ENCODE measurements at places on chromosomes 1 and 21.
A peak's percentile ranks its signal among the peaks of the same experiment; 100 is the strongest.

GRCh38 chr1:98360864-98361263 lies 300.7 kb upstream of the SNX7 start:
- no peak for DNase-seq

- DNase-seq, result no peak
These were observed 17.5 kb downstream of the RD3 start for GRCh38 chr1:211474451-211474850.

DNA sequence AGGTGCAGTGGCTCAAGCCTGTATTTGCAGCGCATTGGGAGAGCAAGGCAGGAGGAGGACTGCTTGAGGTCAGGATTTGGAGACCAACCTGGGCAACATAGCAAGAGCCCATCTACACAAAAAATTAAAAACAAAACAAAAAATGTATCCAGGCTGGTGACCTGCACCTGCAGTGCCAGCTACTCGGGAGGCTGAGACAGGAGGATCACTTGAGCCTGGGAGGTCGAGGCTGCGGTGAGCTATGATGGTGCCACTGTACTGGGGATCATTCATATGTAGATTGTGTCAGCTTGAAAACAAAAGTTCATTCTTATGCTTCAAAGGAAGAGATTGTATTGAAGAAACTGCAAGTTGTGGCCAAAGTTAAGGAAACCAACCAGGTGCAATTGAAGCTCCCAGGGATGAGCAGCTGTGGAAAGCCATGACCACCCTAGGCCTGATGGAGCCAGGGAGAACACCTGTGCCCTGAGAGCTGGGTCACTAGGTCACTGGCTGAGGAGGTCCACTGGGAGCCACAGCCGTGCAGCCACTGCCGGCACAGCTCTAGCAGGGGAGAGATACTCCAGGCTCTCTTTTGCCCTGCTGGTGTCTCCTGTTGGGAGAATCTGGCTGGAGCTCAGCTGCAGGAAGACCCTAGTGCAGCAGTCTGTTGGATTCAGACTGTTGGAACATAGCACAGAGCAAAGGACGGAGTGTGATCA lies 13.3 kb upstream of the BRWD1 start:
- no peak for DNase-seq

DNA sequence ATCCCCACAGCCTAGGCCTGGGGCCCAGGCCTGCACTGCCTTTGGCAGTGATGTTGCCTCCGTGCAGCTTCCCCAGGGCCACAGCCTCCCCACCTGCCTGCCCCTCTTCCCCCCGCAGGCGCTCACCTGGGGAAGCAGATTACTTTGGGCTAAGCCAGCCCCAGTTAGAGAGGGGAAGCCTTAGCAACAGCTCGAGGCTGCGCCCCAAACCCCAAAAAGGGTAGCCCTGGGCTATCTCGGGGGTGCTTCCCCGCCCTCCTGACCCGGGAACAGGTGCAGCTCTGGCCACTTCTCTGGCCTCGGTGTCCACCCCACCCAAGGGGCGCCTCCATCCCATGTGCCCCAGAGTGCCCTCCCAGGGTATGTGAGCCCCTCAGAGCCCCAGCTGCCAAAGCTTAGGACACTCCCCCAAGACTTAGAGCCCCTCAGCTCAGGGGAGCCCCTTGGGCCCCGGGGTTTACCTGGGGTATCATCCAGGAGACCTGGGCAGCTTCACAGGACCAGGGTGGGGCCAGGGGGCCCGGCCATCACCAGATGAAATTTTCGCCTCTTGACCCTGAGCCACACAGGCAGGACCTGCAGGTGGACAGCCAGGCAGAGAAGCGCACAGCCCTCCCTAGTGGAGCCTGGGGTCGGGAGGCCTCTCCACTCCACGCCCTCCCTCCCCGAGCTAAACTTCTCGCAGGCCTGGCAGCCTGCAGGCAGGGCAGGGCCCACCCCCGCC lies 3.3 kb upstream of the TTC34 start:
- no peak for DNase-seq

DNA sequence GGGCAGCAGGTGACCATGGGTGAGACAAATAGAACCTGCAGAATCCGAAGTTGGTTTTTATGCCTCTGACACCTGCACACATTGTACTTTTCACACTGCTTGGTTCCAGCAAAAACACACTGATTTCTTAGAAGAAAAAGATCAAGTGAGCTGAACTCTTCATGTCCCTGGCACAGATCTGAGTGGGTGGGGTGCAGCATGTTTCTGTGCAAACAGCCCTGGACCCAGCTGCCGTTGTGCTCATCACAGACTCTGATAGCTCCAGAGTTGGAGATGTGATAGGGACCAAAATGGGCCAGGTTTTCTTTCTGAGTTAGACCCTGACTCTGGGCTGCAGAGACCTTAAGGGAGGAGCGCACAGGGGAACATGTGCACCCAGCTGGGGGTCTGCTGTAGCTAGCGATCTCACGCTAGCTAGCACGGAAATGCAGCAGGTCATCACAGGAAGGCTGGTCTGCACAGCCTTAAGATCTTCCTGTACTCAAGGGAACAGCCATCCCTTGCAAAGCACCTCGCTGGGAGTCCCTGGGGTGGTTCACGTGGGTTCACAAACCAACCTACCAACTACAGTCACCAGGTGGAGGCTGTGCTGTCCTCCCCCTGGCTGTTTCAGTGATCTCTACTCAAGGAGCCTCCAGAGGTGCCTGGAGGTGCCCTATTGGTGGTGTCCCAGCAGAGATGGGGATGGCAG lies 291.1 kb downstream of the PTPRU start:
- no peak for DNase-seq

GRCh38 chr1:65344171-65344814 lies 35.0 kb downstream of the DNAJC6 start:
- no peak for DNase-seq

GRCh38 chr1:39328095-39328494 lies 123.6 kb downstream of the MACF1 start:
- DNase-seq, result no peak

GRCh38 chr1:238104752-238105151 lies 214.0 kb upstream of the ZP4 start:
- DNase-seq, result no peak

DNA sequence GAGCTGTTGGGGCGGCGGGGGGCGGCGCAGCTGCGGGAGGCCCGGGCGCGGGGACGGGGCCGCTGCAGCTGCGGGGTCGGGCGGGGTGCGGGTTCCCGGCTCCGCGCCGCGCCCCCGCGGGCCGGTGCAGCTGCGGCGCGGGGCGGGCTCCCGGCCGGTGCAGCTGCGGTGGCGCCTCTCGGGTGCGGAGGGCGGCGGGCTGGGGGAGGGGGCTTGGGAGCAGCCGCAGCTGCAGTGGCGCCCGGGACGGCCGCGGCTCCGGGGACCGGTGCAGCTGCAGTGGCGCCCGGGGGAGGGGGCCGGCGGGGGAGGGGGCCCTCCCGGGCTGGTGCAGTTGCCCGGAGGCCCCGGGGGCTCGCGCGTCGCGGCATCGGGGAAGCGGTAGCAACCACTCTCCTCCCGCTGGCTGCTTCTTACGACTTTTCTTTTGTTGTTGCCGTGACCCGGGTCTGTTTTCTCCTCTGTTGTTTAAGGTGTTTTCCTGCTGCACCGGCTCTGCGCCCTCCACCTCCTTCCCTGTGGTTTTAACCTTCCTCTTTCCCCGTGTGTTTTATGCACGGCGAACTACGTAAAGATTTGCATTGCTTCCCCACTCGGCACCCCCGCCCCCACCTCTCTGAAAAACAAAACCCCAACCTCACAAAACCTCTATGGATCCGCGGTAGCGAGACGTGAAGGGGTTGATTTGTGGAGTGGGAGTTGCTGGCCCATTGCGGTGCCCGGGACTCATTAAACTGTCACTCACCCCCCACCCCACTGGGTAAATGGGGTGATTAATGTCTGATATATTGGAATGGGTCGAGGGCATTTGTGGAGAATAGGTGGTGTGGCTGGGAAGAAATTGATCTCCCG lies 1.7 kb upstream of the ZBTB18 start:
- DNase-seq, result peak; percentile 45

GRCh38 chr1:121443001-121443540 lies 258.3 kb downstream of the SRGAP2C start:
- no peak for DNase-seq

DNA sequence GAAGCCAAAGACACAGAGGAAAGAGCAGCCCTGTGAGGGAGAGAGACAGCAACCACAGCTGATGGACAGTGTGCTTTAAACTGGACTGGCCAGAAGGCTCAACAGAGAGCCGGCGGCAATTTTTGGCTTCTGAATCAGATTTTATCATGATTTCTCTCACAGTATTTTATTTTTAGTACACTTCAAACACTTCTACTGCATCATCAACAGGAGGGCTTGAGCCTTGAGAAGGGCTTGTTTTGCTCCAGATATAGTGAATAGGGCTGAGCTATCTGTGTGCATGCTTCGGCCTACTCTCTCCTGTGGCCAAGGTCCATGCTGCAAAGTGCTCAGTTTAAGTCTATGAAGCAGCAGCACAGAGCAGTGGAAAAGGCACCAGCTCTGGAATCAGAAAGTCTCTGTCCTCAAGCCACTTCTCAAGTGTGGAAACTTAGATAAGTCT lies 33.3 kb downstream of the ADCY10 start:
- no peak for DNase-seq

GRCh38 chr1:245412306-245412705 lies 257.5 kb downstream of the KIF26B start:
- no peak for DNase-seq

GRCh38 chr1:71080230-71080738 lies 551 bp downstream of the ZRANB2 start:
- no peak for DNase-seq

DNA sequence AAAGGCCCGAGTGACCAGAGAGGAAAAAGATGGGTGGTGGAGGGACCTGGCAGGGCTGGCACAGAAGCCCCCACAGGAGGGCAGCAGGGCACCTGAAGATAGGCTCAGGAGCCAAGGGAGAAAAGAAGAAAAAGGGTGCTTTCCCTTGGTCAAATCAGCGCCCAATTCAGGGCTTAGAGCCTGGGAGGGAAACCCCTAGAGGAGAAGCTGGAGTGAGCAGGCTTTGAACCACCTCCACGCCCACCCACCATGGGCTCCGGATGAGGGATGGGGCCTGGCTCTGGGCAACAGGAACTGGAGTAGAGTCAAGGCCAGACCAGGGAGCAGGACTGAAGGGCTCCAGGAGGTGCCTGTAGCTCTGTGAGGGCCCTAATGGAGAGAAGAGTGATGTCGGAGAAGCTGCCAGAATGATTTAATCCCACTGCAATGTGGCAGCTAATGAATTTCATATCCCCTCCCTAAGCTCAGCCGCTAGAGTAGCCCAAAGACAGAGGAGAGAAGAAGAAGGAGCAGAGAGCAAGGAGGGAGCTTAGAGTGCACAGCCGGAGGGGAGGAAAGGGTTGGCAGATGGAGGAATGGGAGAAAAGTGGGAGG lies 12.0 kb upstream of the PRELP start:
- no peak for DNase-seq

DNA sequence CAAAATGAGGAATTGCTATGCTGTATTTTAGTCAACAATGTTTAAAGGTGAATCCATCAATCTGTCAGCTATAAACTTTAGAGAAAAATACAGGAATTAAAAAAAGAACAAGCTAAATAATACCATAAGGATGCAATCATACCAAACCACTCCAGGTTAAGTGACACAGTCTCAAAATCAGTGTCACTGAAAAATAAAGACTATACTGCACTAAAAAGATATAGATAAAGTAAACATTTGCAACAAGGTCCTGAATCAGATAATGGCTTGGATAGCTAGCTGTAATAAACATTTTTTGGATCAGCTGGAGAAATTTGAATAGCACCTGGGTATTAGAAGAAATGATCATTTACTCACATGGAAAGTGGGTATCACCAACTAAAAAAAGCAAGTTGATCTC lies 7.8 kb downstream of the GPBP1L1 start:
- no peak for DNase-seq

DNA sequence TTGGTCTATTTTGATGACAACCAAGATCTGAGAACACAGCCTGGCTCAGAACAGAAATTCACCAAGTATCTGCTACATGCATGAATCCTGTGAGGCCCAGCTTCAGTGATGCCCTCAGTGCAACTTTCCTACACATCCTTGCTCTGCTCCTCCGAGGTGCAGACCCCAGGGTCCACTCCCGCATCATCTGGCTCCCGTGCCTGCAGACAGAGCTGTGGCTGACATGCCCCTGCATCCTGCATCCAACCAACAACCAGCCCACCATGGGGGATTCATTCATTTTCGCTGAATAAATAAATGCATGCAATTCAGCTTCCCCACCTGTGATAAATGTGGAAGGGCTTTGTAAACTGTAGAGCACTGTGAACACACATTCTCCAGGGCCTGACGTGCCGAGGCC lies 112.3 kb downstream of the GLIS1 start:
- no peak for DNase-seq

- DNase-seq, result no peak
These were observed 18.6 kb downstream of the FAM151A start for GRCh38 chr1:54604572-54605370.

DNA sequence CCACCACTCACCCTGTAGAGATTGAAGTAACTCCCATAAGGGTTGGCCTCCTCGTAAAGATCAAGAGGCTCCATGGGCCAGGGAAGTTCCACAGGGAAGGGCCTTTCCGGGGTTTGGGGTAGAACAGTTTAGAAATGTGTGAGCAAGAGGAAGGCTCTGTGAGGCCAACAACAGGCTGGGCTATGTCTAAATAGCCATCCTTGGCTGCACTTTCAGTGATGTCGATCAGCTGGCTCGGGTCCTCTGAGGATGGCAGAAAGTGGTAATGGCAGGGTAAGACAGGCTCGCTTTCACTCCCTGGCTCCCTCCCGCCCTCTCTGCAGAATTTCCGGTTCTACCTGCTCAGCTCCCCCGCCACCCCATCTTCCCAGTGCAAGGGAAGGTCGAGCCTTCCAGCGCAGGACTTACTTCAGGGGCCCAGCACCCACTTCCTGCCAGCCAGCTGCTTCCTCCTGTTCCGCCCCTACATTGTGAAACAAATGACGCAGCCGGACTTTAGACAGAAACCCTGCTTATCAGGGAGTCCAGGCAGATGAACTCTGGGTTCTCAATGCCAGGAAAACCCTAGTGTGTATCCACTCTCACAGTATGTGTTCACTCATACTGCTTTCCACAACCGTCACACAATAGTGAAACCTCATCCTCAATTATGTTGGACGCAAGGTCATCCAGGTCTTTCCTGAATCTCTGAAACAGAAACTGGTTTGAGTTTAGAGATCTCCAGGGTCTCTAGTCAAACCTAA lies 7.3 kb downstream of the F11R start:
- DNase-seq, result no peak

DNA sequence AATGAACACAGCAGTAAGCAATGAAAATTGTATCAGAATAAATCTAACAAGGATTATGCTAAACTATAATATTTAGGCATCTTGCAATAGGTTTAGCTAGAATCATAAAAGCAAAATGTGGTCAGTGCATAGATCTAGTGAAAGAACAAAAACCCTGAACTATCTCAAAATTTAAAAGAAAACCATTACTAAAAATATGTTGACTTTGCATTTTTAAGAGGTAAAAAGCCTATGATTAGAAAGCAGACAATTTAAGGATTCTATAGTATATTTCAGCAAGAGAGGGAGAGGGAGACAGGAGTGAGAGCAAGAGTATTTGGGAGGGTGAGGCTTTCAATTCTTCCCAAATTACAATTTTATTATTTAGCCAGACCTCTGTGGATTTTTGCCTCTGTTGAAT lies 219.4 kb downstream of the TTLL7 start:
- no peak for DNase-seq

GRCh38 chr1:28392027-28392652 lies 22.6 kb downstream of the PHACTR4 start:
- no peak for DNase-seq

All from activated gamma-delta T cell (primary cell).